Psoas muscle (tissue), 8 donors: ENCODE measurements at places on chromosomes 16 and 17.
A peak's percentile ranks its signal among the peaks of the same experiment; 100 is the strongest.

DNA sequence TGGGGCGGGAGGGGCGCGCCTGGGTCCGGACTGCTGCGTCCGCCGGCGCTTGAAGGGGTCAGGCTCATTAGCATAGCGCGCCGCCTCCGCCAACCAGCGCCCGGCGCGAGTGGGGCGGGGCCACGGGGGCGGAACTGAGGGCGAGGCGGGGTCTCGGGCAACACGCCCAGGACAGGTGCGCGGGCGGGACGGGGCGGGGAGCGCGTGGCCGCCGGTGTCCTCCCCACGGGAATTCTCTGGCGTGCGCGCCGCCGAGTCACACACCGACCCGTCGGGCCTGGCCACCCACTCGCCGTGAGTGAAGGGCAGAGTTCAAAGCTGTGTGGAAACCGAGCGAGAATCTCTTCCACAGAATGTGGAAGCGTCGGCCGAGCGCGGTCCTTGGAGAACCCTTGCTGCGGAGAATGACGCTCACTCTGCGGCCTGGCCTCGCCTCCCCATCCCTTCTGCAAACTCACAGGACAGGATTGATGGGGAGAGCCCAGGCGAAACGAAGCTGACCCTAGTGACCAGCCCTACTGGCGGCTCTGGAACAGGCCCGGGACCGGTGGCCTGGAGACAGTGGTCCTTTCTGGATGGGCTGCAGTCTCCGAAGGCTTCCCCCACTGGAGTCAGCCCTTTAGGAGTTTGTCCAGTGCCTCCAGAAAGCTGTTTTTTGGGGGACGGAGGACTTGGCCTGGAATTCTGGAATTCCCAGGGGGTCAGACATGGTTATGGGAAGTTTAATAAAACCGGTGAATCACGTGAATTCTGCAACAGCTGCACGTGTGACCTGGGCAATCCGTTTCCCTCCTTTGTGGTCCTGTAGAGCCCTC, at the start of gene SNAI3:
SNAI3 (minus strand) TSS at position 69 of the 815 bp plus-strand sequence. CDS start 101 bp downstream, outside the sequence.
- peak; percentile 86 for DNase-seq

DNA sequence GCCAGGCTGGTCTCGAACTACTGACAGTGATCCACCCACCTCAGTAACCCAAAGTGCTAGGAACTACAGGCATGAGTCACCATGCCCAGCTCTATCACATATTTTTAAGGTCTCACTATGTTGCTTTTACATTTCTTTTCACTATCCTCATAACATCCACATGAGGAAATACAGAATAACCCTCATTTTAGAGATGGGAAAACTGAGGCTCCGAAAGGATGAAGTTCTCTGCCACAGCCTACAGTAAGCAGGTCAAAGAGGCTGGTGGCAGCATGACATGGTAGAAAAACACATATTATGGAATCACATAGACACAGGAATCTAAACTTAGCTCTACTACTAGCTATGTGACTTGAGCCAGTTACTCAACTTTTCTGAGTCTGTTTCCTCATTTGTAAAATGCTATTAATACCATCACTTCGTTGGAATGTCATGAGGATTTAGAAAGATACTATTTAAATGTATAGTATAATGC, 32.2 kb downstream of the APPBP2 start:
- DNase-seq, result no peak

DNA sequence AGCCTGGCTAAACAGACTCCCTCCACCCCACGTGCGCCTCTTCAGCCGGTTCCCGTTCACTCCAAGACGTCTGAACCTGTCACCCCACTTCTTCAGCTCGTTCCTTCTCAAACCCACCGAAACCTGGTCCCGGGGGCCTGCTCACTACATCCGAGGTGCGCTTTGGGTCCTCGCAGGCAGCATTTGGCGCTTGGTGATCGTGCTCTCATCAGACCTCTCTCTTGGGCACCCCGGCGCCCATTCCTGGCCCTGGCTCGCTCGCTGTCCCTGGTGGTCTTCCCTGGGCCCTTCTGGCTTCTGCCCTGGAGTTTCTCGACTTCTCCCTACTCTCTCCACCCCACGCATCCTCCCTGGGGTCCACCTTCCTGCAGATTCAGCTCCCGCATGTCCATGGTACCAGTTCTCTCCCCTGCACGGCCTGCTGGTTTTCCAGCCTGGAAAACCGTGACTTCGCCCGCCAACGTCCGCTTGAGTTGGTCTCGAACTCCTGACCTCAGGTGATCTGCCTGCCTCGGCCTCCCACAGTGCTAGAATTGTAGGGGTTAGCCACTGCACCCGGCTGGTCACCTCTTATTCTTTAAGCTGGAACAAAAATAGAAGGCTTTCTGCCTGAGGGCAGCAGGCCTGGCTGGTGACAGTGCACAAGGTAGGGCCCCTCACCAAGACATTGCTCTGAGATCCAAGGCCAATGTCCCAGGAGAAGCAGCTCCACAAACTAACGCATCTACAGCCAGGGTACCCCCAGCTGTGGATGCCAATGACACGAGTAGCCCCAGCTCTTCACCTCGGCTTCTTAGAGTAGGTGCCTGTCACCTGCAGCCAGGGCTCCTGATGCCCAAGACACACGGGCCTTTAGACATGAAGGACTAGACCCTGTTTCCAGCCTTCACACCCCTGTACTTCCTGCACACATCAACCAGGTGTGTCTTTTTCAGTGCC, 1.1 kb upstream of the MEAK7 start:
- DNase-seq, result peak; percentile 51

DNA sequence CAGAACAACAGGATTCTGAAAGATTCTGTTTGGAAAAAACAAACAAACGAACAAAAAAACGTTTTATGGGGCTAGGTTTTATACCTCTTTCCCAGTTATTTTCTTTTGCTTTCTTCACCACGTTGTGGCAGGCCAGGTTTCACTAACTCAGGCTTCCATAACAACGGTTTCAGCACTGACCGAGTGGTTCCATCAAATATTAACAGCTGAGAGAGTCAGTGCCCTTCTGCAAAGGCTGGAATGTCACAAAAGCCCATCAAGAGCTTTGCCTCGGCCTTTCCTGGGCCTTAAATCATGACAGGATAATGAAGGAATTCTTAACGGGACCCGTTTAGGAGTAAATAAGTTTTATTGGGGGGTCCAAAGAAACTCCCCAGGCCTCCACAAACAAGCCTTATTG, 34.2 kb downstream of the MPHOSPH6 start:
- no peak for DNase-seq

DNA sequence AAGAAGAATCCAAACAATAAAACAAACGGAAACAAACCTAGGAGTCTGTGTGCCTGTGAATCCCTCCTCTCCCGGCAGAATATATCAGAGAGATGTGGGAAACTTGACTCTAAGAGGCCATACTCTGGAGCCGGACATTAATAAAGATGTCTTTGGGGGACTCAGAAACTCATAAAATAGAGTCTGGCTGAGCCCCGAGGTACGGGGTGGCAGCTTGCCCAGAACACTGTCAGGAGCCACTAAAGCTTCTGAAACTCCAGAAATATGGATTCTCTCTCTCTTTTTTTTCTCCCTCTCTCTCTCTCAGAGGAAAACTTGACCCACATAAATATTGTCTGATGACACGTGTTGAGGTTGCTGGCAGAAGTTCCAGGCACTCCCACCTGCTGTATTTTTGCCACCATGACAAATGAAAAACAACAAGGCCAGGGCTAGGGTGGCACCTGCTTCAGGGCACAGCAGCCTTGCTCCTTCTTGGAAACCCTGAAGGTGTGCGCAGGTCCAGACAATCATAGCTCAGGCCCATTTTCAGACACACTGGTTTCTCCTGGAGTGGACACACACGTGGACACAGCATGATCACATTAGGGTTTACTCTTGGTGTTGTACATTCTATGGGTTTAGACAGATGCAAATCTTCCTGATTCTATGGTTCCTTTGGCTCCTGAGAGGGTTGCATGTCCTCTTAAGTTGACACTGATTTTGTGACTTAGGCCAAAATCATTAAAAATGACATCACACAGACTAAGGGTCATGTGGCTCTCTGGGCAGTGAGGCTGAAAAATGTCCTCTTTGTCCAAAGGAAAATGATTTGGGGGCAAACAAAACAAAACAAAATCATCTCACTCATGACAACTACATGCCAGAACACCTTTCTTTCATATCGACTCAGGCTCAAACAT, 282.6 kb upstream of the IRX3 start:
- DNase-seq, result no peak
